ENCODE measurements at places on chromosomes 7 and 10.

DNA sequence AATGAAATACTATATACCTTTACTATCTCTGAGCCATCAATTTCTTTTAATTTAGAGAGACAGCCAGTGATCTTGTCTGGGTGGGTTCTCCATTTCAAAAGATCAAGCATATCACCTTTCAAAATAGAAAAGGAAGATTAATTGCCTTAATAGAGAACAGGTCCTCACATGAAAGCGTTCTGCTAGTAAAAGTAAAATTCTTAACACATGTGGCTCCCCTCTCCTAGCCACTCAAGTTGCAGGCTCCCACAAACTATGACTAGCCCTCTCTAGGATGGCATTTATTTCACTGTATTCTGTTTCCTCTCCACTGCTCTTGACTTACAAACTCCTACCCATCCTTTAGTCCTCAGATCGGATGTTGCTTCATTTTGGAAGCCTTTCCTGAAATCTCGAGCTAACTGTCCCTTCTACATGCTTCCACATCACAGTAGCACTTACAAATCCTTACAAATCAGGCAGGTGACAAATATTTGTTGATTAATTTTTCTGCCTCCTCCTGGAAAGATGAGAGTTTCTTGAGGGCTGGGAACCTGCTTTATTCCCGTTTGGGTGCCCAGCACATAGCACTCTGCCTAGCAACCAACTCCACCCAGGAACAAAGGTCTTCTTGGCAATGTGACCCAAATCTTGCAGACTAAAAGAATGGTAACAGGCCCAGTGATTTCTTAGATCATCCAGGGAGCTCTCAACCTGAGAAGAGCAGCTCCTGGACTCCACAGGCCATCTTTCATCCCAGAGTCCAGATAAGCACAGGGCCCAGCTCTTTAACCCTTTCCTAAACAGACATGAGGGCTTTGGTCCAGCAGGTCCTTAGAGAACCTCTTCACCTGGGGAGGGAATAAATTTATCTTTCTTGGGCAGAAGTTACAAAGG lies 310.4 kb upstream of the IMMP2L start:
- DNase-seq = no peak

- DNase-seq = no peak
Measured at GRCh38 chr10:101974091-101974971, 81.6 kb downstream of the ARMH3 start.

GRCh38 chr10:47024399-47025252 lies 113.4 kb downstream of the PTPN20 start:
- DNase-seq = peak; percentile 42

- DNase-seq = no peak
Measured at GRCh38 chr10:85851325-85851724, 515.3 kb downstream of the GRID1 start.

DNA sequence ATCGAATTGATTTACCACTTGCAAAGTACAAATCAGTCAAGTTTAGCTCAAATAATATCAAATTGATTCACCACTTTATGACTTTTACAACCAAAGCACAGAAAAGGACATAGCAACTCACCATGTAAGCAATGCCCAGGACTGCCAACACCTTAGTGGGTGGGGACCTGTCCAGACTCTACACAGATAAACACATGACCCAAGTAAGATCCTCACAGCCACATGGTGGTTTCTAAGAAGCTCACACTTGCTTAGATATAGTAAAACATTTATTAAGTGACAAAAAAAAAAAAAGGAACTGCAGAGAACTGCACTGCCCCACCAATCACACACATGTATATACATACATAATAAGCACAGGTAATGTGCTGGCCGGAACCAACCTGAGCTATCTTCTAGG lies 116.2 kb downstream of the SLC25A13 start:
- DNase-seq = no peak

GRCh38 chr10:11993834-11994468 lies 48.7 kb downstream of the UPF2 start:
- no peak for DNase-seq

DNA sequence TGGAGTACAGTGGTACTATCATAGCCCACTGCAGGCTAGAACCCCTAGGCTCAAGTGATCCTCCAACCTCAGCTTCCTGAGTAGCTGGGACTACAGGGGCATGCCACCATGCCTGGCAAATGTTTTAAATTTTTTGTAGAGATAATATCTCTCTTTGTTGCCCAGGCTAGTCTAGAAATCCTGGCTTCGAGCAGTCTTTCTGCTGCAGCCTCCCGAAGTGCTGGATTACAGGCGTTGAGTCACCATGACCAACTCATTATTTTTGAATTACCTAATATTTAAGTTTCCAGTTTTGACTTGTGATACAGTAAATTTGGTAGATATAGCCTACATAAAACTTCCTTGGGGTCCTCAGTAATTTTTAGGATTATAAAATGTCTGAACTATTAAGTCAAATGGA lies 74.1 kb downstream of the RUNDC3B start:
- DNase-seq = no peak

DNA sequence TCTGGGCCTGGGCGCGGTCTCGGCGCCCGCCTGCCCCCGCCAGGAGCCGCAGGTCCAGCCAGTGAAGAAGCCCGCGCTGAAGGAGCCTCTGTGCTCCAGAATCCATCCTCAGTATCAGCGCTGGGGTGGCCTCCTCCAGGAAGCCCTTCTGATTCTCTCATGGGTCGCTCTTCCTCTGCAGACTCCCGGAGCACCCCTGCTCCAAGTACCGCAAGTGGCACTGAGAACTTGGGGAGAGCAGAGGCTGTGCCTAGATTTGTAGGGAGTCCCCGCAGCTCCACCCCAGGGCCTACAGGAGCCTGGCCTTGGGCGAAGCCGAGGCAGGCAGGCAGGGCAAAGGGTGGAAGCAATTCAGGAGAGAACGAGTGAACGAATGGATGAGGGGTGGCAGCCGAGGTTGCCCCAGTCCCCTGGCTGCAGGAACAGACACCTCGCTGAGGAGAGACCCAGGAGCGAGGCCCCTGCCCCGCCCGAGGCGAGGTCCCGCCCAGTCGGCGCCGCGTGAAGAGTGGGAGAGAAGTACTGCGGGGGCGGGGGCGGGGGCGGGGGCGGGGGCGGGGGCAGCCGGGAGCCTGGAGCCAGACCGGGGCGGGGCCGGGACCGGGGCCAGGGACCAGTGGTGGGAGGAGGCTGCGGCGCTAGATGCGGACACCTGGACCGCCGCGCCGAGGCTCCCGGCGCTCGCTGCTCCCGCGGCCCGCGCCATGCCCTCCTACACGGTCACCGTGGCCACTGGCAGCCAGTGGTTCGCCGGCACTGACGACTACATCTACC lies at the start of gene ALOX5:
ALOX5 (plus strand) TSS at position 641 of the 774 bp plus-strand sequence; CDS start at position 705, 64 bp downstream.
- DNase-seq = no peak

- DNase-seq = no peak
Measured at GRCh38 chr10:28429573-28430216, 103.2 kb upstream of the WAC start.

GRCh38 chr10:109327266-109327665 lies 596.0 kb downstream of the XPNPEP1 start:
- no peak for DNase-seq

- no peak for DNase-seq
Measured at GRCh38 chr10:106917452-106918055, 247.0 kb downstream of the SORCS1 start.

DNA sequence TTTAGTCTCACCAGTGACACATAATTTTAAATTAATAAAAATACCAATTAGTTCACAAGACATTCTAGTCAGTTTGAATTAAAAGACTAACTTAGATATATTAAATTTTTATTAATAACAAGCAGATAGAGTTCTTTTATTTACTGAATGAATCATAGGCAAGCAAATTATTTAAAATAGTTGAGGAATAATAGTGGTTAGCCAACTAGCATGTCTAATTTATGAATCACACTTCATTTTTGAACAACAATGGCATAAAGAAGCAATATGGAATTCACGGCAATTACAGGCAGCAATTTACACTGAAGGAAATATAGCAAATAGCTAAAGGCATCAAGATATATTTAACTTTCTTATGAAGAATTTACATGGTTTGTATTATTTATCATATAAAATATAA lies 187.0 kb upstream of the SLC26A5 start:
- no peak for DNase-seq

DNA sequence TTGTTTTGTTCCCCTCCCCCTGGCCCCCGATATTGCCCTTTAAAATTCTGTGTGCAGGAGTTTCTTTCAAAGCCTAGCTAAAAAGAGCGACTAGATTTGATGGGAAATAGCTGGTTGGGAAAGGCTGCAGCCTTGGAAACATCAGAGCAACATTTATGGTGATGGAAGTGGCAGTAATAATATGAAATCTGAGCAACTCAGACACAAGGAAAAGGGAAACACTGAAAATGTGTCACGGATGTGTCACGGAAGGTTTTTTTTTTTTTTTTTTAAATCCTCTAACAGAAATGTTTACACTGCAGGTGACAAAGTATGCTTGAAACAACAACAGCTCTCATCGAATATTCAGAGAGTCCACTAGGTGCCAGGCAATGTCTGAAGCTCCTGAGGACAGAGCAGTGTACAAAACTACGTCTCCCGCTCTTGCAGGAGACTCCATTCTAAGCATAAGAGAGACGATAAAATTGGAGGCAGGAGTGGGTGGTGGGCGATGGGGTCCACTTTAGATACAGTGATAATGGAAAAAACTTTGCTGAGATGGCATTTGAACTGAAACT lies 143.0 kb downstream of the RSU1 start:
- no peak for DNase-seq

DNA sequence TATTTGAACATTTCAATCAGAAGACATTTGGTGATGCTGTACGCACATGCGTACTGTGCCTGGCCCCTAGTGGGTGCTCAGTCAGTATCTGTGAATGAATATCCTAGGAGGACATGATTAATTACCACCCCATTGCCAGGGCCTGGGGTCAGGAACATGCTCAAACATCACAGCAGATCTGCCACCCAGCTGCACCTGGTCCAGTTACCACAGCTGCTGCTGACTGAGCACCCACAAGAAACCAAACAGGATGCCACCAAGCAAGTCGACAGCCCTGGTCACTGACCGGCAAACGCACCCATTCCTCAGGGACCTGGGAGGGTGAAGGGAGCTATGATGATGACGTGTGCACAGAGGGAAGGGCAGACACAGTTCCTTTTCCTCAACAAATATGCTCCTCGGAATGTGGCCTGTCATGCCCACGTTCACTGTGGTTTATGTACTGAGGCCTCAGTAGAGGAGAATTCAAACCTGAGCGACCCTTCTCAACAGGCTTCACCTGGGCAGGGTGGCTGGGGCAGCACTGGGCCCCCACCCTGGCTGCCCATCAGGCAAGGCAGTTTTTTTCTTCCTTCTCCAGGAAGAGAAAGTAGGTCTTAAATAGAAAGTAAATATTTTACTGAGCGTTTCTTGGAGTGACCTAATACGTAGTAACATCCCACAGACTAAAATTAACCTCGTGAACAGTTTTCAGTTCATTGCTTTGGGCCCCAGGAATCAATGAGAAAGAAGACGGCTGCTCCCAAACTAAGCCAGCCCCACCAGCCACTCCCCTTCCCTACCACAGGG lies 13.4 kb downstream of the CTBP2 start:
- no peak for DNase-seq

DNA sequence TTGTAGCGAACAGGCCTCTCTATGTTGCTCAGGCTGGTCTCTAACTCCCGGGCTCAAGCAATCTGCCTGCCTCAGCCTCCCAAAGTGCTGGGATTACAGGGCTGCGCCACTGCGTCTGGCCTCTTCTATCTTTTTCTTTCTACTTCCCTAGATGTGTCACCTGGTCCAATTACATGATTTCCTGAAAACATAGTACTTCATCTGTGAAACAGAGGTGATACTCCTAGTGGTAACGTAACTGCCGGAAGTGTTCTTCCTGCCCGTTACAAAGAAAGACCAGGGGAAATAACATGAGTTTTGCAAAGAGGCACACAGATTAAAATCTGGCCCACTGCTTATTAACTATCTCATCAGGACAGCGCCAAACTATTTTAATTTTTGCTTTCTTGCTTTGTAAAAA lies 18.4 kb upstream of the HGF start:
- no peak for DNase-seq

GRCh38 chr10:95350219-95350829 lies 59.5 kb upstream of the PDLIM1 start:
- DNase-seq = no peak

DNA sequence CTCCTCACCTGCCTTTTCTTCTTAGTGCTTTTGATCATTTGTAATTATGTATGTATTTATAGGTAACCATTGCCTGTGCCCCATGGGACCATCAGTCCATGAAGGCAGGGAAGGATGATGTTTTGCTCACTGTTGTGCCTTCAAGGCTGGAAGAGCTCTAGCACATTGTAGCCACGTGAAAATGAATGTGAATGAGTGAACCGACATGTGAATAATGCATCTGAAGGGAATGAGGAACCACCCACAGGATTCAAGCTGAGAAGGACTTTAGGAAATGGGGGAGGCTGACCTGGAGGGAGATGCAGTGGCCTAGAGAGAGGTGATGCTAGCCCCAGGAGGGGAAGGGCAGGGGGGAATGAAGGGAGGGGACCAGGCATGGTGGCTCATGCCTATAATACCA lies 6.0 kb upstream of the PNLIPRP2 start:
- no peak for DNase-seq

DNA sequence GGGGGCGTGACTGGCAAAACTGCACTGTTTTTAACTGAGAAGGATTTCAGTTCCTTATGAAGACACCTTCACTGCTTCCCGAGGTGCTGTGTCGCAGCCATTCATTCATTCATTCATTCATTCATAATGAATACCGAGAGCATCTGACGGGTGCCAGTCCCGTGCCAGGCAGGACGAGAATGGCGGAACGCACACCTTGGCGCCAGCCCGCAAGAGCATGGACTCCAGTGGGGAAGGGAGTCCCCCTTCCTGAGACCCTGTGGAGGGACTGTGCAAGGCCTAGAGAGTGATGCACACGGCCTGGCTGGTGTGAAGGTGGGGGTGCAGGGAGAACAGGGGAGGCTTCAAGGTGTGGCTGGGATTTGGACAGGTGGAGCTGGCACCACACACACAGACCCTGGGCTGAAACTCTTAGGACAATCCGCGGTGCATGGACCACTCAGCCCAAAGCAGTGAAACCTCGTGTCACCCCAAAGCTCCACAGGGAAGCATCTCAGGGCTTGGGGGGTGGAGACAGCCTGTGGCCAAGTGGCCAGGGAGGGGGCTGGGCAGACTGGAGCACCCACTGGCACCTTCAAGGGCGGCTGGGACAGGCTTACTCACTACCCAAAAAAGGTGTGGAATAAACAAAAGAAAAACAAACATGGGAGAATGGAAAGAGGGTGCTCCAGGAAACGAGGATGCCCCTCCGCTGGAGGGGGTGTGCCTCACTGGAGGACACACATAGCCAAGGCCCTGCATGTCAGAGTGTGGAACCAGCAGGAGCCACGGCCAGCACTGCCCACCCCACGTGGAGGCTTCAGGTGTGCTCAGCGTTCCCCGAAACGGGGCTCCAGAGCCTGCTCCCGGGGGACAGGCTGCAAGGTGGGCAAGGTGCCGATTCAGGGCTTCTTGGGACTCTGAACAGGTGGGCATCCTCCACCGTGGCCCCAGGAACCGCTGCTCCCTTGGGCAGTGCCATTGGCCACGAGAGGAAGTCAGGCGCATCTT lies 37.7 kb downstream of the EBF3 start:
- no peak for DNase-seq

DNA sequence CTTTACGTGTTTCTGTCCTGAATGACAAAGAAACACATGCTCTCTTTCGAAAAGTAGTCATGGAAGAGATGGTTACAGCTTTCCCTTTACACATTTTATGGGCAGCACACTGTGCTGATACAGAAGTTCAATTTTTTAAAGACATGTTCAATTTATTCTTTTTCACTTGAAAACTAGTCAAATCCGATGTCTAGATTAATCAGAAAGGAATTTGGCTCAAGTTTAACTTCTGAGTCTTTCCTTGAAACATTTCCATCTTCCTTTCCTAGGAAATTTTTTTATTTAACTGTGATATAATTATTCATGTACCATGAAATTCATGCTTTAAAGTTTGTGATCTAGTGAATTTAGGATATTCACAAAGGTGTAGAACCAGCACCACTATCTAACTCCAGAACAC lies 360.1 kb downstream of the TNS3 start:
- DNase-seq = no peak

Data from central memory CD8-positive, alpha-beta T cell (primary cell).